ENCODE measurements at places on chromosomes 12 and 14.
A peak's percentile ranks its signal among the peaks of the same experiment; 100 is the strongest.

GRCh38 chr12:95874452-95874851 lies 15.7 kb downstream of the SNRPF start:
- DNase-seq, result peak; percentile 18

GRCh38 chr14:95322651-95323050 lies 2.9 kb upstream of the CLMN start:
- no peak for DNase-seq

DNA sequence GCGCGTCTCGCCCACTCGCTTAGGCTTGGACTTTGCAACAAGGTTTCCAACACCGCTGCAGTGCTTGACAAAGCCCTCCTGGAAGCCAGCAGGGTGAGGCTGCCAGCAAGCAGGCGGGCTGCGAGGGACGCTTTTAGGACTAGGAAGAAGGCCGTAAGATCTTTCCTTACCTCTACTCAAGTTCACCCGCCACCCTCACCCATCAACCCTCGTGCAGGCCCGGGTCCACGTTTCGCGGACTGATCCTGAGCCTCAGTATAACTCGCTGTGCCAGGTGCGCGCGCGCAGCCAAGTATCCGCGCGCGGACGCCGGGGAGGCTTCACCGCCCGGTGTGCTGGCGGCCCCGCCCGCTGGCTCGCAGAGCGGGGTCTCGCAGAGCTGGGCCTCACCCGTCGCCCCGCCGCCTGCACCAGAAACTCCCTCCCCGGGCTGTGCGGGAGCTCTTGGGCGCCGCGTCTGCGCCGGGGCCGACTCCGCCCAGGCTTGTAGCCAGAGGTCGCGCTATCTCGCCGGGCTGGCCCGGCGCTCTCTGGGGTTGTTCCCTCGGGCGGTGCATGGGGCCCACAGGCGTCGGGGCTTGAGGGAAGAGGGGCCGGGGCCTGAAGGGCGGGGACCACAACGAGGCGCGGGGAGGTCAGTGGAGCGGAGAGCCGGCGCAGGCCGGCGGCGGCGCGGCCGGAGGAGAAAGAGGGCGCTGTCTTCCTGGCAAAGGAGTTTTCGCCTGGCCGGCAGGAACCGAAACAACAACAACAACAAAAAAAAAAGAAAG lies 7.6 kb upstream of the SIX1 start:
- DNase-seq, result peak; percentile 94

GRCh38 chr12:50647479-50647878 lies 116.4 kb upstream of the ATF1 start:
- DNase-seq, result no peak

- DNase-seq, result no peak
Measured at GRCh38 chr12:76549131-76549530, 10.4 kb downstream of the OSBPL8 start.

DNA sequence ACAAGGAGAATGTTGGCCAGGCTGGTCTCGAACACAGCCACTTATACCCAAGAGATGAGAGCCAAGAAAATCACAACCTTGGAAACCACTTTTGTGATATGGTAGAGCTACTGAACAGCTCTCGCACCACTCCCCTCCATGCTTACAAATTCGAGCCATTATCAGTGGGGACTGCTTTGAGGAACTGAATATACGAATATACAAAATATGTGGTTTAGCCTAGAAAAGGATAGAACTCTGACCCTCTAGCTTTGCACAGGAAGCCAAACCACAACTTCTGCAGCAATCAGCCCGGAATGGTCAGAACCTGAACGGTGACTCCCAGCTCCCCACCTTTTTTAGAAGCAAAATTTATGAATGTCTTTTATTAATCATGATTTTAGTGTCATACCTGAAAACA lies 129.8 kb upstream of the TMEM132C start:
- no peak for DNase-seq

DNA sequence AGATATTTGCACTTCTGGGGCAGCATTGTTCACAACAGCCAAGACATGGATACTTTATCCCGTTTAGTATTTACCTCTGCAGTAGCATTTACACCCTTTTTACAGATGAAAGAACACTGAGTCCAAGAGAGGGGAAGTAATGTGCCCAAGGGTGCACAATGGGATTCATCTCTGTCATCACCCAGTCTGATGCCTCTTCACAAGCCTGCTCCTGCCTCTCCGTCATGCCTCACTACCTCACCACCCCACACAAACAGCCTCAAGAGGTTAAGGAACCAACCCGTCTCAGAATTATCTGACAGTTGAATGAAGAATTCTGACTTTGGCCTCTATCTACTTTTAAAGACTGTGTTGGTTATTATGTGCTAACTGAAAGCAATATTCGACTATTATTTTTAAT lies 368.4 kb downstream of the ATP23 start:
- no peak for DNase-seq

GRCh38 chr14:50835280-50835679 lies 4.3 kb upstream of the NIN start:
- DNase-seq, result peak; percentile 19

GRCh38 chr12:92739113-92739512 lies 36.3 kb downstream of the PLEKHG7 start:
- no peak for DNase-seq

DNA sequence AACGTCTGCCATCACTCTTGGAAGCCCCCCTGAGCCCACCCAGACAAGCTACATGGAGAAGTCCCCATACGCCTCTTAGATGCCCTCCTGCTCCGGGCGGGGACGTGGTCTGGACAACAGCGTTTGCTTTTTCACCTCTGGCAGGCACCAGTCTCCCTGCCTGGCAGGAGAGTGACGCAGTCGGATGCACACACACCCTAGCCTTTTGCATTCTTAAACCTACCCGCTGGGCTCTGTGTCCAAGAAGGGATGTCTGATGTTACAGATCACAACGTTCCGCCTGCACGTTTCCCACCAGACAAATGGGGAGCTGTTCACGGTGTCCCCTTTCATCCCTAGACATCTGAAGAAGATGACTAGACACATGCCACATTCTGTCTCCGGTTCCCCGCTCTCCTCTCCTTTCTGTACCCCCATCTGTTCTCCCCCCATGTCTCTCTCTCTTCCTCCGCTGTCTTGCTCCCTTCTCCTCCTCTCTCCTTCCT lies 100.2 kb downstream of the RIMBP2 start:
- no peak for DNase-seq

DNA sequence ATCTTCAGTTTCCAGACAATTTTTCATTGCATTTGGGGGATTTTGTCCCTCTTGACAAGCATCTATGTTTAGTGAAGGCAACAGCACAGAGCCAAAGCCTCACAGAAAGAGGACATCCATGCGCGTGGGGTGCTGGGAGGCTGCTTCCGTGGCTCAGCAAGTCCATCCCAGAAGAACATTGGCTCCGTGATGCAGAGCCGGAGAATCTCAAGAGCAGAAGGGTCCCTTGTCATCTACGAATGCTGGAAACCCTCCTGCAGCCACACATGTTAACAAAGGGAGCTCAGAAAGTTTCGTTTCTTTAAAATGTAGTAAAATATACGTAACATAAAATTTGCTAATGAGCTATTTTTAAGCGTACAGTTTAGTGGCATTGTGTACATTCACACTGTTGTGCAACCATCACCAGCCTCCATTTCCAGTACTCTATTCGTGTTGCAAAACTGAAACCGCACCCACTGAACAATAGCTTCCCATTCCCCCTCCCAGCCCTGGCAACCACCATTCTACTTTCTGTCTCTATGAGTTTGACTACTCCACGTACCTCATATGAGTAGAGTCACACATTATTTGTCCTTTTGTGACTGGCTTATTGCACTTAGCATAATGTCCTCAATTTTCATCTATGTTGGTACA lies 185.9 kb downstream of the TTC7B start:
- no peak for DNase-seq

Measured in NCI-H2029 (cell line).